Neural progenitor cell (in vitro differentiated cells): ENCODE measurements at places on chromosomes 2 and 18.
A peak's percentile ranks its signal among the peaks of the same experiment; 100 is the strongest.

- no peaks in the 10 kb centered on the region for H3K36me3 ChIP-seq
- H3K27me3 ChIP-seq, result peaks cover 39% of the 10 kb centered on the region
- H3K4me1 ChIP-seq, result peaks cover 43% of the 10 kb centered on the region
Observed at GRCh38 chr2:153474407-153474806, 4.2 kb downstream of the RPRM start.

DNA sequence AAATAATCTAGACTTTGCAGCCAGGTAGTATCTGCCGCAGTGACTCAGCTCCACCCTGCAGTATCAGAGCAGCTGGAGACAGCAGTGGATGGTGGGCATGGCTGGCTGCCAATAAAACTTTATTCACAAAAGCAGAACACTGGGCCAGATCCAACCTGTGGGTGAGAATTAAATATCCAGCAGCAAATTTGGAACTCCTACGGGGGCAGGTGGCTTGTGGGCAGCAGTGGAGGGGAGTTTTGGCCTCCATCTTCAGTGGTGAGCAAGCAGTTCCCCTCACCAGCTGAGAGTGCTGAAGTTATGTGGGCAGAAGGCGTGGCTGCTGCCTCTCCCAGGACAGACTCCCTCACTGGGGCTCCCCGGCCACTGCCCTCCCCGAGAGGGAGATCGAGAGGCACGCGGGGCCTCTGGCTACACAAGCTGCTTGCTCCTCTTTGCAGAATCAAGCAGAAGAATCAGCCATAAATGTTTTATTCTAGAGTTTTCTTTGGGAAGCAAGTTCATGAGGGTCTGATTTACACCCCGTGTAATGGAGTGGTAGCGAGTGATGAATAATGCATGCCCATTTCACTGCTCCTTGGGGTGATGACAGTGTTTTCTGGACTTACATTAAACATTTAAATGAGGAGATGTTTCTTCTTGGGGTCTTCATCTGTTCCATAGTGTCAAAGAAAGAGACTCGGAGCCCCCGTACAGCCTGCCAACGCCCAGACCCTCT is 204.3 kb downstream of the SEPTIN10 start:
- H3K27ac ChIP-seq, result no peak overlapping the region
- no peaks in the 10 kb centered on the region for H3K27me3 ChIP-seq
- H3K4me1 ChIP-seq, result peaks cover 18% of the 10 kb centered on the region

DNA sequence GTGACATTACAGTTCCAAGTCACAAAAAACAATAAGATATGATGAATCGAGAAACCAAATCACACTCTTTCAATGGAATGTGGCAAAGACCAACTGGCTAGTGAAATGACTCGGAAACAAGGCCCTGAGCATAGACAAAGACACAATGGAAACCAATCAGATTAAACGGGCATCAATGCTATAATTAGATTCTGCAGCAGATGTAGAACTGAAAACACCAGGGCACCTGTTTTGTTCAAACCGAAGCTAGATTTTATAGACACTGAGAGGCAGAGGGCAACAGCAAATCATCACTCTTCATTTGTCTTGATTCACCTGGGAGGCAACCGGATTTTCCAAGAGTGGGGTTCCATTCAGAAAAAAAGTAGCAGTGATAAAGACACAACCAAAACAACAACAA is 92.8 kb upstream of the BARD1 start:
- H3K4me3 ChIP-seq, result peak overlapping the region; percentile 10
- peaks cover 21% of the 10 kb centered on the region for H3K4me1 ChIP-seq
- H3K27me3 ChIP-seq, result no peaks in the 10 kb centered on the region
- peak; percentile 80 for DNase-seq
- H3K27ac ChIP-seq, result peak overlapping the region; percentile 57

GRCh38 chr2:205347899-205348298 is 334.4 kb upstream of the NRP2 start:
- no peak overlapping the region for H3K4me3 ChIP-seq
- no peaks in the 10 kb centered on the region for H3K36me3 ChIP-seq
- no peak overlapping the region for H3K27ac ChIP-seq
- H3K27me3 ChIP-seq, result no peaks in the 10 kb centered on the region

DNA sequence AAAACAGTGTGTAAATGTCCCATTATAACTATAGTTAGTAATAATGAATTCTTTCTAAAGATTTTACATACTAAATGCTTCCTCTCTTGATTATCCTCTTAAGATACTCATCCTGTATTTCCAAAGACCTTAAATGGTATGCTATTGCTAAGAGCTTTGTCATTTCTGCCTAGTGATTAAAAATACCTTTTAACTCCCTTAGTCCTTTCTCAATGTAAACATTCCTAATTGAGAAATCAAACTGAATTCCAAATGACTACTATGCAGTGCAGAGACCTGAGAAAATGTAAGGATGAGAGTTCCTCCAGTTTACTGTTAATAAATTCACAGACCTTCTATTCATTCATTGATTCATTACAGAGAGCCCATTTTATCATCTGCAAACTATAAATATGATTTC is 86.9 kb downstream of the SOS1 start:
- H3K4me3 ChIP-seq, result no peak overlapping the region
- H3K27me3 ChIP-seq, result no peaks in the 10 kb centered on the region
- peaks cover 4% of the 10 kb centered on the region for H3K36me3 ChIP-seq
- no peak for DNase-seq

- H3K4me1 ChIP-seq, result peaks cover 12% of the 10 kb centered on the region
- peaks cover 2% of the 10 kb centered on the region for H3K36me3 ChIP-seq
- no peaks in the 10 kb centered on the region for H3K27me3 ChIP-seq
- H3K4me3 ChIP-seq, result no peak overlapping the region
Observed at GRCh38 chr2:39780825-39781600, 2.0 kb upstream of the THUMPD2 start.

DNA sequence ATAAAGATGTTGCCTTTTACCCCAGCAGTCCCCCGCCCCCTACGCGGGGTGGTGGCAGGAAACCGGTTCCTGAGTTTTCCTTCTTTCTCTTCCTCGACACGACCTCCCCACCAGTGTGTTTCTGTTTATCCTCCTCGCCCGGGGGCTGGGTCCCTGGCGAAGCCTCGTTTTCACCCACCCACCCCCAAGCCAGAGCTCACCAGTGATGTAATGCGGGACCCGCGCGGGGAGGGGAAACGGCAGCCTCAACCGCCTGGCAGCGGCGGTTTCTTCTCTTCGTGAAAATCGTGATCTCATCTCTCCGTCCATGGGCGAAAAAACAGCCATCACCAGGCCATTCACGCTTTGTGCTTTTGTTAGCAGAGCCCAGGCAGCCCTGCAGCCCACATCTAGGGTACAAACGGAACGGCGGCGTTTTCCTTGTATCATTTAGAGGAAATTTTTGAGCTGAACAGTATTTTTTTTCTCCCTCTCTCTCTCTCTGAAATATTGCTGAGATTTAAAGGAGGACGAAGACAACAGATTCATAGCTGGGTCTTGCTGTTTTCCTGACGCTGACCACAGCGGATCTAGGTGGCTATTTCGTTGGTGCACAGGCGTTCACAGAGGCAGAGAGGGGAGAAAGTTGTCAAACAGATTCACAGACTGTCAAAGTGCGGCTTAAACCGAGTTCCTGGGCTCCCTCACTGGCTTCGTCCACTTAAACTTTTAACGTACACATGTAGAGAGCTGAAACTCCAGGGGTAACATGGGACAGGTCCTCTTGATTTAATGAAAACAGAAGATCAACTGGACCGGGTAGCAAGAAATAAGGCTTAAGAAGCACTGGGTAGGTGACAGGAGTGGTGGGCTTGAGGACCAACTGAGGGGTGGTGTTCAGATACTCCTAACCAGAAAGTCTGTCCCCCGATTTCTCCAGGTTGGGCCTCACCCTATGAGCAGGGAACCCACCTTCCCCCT is 21.9 kb upstream of the PAX3 start:
- peaks cover 93% of the 10 kb centered on the region for H3K27me3 ChIP-seq
- no peak overlapping the region for H3K27ac ChIP-seq
- H3K36me3 ChIP-seq, result no peaks in the 10 kb centered on the region
- H3K4me1 ChIP-seq, result peaks cover 8% of the 10 kb centered on the region
- peak; percentile 62 for DNase-seq

- no peaks in the 10 kb centered on the region for H3K27me3 ChIP-seq
- no peak overlapping the region for H3K27ac ChIP-seq
- no peak for DNase-seq
- no peaks in the 10 kb centered on the region for H3K4me1 ChIP-seq
Observed at GRCh38 chr2:215760091-215760490, 253.3 kb downstream of the MREG start.

DNA sequence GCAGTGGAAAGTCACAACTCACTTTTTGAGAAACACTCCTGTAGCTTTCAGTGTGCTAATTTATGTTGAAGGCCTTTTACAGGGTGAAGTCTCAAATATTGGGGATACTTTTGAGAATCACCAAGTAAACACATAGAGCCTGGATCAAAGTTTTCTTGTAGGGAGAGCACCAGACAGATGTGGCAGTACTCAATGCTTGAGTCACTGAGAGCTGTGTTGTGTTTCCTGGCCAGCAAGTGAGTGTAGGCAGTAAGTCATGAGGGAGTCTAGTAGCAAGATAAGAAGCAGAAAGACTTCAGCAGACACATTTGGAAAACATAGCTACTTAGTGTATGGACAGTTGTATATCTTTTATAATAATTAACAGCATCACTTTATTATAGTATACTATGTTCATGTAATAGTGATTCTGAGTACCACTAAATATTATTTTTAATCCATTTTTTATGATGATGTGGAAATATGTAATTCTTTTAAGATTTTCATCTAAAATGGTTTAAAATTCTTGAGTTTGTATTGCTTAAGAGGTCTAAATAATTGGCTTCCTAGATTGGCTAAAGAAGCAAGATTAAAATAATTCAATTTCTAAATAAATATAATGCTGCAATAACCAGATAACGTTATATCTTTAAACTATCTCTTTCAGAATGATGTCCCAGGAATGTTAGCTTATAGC is 12.8 kb downstream of the PSMD1 start:
- H3K4me1 ChIP-seq, result no peaks in the 10 kb centered on the region
- no peak overlapping the region for H3K27ac ChIP-seq
- H3K36me3 ChIP-seq, result peaks cover 36% of the 10 kb centered on the region
- no peaks in the 10 kb centered on the region for H3K27me3 ChIP-seq
- no peak overlapping the region for H3K4me3 ChIP-seq
- DNase-seq, result no peak

DNA sequence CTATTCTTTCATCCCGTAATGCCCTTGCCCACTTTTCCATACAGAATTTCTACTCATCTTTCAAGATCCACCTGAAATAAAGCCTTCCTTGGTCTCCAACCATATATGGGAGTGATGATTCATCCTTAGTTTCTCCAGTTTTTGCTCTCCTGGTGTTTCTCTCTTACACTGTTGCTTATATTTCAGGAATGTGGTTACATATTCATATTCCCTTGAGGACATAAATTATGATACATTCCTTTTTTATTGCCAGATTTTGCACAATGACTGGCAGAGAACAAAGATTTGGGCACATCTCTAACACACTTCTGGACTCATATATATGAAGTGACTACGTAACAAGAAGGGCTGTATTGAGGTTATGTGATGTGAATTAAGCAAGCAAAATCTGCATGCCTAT is 1573.4 kb upstream of the NXPH2 start:
- no peaks in the 10 kb centered on the region for H3K4me1 ChIP-seq
- H3K27me3 ChIP-seq, result no peaks in the 10 kb centered on the region
- H3K36me3 ChIP-seq, result no peaks in the 10 kb centered on the region
- H3K4me3 ChIP-seq, result no peak overlapping the region
- no peak overlapping the region for H3K27ac ChIP-seq
